ENCODE measurements at places on chromosomes 11 and 22. TPM values are rescaled to one million over a fixed set of nuclear protein-coding genes. Genes with fewer than 3 reads are reported as not detected.
A peak's percentile ranks its signal among the peaks of the same experiment; 100 is the strongest.

DDIAS gene
- total RNA-seq, result 18.2 TPM

C11orf97 gene
- not detected for total RNA-seq

GRCh38 chr11:116211147-116211546 lies 561.6 kb downstream of the BUD13 start:
- no peak for DNase-seq

DNA sequence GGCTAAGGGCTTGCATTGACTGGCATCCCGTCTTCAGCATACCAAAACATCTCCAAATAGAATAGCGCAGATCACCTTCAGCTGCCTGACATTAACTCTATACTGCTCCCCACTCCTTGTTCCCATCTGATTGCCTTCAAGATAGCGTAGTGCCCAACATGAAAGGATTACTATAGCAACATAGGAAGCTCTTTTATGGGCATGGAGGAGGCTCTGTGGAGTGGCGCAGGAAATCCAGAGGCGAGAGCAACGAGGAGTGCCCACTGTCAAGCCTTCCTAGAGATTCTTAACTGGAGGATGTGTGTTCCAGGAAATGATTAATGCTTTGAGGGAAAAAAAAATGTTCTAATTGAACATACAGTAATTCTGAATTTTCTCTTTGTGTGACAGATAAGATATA lies 213.3 kb downstream of the CADM1 start:
- no peak for DNase-seq

DNA sequence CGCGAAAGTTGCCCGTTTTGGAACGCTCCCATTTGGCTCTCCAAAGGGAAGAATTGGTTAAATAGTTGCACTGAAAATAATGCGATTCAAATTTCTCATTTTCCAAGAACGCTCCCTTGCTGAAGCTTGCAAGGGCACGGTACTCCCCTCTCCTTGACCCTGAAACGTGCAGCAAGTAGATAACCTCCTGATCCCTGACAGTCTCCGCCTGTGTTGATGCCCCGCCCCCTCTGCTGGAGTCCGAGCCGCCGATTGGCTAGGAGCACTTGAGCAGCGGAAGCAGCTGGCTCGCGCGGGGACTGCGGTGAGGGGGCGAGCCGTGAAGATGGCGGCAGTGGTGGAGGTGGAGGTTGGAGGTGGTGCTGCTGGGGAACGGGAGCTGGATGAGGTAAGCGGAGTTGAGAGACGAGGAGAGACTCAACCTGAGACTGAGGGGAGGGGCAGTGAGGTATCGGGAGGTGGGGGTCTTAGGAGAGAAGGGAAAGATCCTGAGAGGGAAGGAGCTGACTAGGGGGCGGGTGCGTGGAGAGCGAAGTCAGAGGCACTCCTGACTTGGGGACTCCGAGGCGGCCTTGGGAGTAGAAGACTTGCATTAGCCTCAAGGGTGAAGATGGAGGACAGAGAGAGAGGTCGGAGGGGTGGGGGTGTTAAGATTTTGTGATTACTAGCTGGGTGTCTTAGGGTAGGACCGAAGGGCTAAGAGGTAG lies at the start of gene RNF121:
TSS of gene RNF121 (plus strand) at position 310 of the 707 bp plus-strand sequence. CDS start at position 326, 16 bp downstream.
- DNase-seq, result peak; percentile 97

DNA sequence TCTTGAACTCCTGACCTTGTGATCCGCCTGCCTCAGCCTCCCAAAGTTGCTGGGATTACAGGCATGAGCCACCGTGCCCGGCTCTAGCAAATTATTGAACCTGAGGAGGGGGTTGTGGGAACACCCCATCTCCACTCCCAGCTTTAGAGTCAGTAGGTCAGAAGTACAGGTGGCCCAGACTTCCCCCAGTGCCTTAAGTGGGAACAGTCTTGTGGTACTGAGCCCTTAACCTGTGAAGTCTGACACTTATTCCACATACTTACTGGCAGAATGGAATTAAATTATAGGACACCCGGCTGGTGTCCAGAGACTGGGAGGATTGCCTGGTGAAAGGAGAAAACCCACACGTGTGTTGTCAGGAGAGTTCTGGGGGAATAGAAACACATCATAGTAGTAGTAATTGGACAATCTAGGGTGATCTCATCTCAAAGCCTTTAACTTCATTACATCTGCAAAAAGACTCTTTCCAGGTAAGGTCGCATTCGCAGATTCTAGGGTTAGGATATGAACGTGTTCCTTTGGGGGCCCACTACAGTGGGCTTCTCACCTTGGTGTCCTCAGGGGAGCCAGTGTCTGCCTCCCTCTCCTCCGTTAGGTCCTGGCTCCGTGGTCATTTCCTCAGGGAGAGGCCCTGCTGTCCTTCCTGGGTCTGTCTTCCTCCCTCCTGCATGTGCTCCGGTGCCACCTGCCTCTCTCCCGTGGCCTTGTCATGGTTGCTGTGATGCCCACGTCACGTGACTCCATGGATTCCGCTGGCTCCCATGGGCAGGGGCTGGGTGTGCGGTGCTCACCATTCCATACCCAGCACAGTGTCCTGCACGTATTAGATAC lies 63.8 kb downstream of the BCR start:
- no peak for DNase-seq

DNA sequence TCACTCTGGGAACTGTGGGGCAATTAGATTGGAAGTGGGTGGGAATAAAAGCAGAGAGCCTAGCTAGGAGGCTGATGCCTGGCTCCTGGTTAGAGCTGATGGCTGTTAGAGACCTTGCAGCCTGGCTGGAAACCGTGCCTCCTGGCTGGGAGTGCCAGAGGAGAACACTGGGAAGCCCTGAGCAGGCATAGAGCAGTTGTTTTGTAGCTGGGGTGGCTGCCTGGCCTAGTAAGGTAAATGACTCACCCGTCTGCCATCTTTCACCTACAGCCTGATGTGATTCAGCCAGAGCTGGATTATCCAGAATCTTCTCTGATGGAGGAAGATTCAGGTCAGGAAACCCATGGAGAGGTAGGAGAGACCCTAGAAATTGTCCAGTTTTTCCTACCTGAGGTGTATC lies 6.1 kb downstream of the UQCR10 start:
- no peak for DNase-seq

GRCh38 chr22:28920757-28921584 lies 37.6 kb downstream of the ZNRF3 start:
- DNase-seq, result no peak

DNA sequence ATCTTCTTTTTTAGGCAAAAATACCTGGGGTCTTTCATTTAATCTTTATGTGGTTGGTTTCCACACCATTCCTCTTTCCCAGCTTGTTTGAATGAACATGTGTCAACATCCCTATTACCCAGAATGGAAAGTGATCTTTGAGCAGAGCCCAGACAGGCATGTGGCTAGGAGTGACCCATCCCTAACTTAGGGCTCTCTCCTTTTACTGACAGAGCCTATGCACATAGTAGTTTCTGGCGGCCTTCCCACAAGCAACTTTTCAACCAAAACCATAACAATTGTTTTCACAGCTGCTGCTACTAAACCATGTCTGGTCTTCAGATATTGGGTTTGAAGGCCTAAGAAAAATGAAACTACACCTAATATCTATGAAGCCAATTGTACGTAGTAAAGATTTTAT lies 107.5 kb downstream of the TENM4 start:
- no peak for DNase-seq

DNA sequence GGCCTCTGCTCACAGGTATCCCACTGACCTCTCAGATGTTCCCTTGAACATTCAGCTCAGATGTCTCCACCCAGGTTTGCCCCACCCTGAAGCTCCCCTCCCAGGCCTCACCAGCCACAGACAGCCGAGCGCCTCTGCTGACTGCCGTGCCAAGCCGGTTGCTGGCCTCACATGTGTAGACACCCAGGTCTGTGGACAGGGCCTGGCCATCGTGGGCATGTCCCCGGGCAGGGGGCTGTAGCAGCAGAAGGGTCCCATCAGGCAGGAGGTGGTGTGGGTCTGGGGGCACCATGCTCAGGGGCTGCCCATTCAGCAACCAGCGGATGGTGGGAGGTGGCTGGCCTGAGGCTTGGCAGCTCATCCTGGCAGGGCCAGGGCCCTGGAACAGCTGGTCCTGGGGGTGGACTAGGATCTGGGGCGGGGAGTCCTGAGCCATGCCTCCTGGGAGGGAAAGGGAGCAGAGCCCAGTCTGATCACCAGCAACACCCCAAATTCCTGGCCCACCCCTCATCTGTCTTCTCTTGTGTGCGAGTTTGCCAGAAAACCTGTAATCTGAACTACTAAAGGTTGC lies 759 bp downstream of the ROBO4 start:
- DNase-seq, result no peak

DNA sequence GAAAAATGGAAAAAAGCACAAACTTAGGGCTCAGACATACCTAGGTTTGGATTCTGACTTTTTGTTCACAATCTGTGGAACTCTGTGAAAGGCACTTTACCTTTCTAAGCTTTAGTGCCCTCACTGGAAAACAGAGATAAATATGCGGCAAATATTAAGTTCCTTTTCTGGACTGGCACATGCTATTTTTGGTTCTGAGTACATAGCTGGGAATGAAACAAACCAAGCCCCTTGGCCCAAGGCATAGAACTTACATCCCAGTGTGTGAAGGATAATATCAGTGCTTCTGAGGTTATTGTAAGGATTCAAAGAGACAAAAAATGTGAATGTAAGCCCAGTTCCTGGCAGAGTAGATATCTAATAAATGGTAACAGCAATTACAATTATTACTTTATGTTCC lies 227.5 kb downstream of the ADAMTS15 start:
- DNase-seq, result no peak
